ENCODE measurements at places on chromosomes 7 and 10. TPM values are rescaled to one million over a fixed set of nuclear protein-coding genes. Genes with fewer than 3 reads are reported as not detected.

Gene NPC1L1
- not detected for total RNA-seq

Gene CALD1
- 7.2 TPM for total RNA-seq

Gene NYAP1
- 0.49 TPM for total RNA-seq

Gene MTPN
- total RNA-seq, result 126 TPM

DNA sequence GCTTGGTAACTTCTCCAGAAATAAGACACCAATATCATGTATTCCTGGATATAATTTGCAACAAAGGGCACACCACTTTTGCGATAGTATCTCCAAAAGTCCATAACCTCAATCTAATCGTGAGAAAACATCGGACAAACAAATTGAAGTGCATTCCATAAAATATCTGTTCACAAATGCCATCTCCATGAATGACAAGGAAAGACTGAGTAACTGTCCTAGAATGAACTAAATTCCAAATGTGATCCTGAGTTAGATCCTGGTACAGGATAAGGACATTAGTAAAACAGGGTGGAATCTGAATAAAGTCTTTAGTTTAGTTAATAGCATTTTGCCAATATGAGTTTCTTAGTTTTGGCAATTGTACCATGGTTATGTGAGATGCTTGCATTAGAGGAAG, 384.2 kb downstream of the SUGCT start:
- no peaks in the 10 kb centered on the region for H3K36me3 ChIP-seq
- H3K27ac ChIP-seq, result no peak overlapping the region
- no peak overlapping the region for H3K4me3 ChIP-seq
- no peaks in the 10 kb centered on the region for H3K4me1 ChIP-seq

- no peak for DNase-seq
- H3K4me3 ChIP-seq, result no peak overlapping the region
- H3K36me3 ChIP-seq, result no peaks in the 10 kb centered on the region
- H3K27ac ChIP-seq, result no peak overlapping the region
- no peaks in the 10 kb centered on the region for H3K4me1 ChIP-seq
- H3K27me3 ChIP-seq, result peaks cover 28% of the 10 kb centered on the region
These were observed 9.3 kb upstream of the PNPLA8 start for GRCh38 chr7:108535257-108535656.
